ENCODE measurements at places on chromosomes 2 and 18. TPM values are rescaled to one million over a fixed set of nuclear protein-coding genes. Genes with fewer than 3 reads are reported as not detected.

The ZRANB3 gene
- total RNA-seq = 4.8 TPM

The IL36G gene
- total RNA-seq = not detected

The CTNNA2 gene
- 0.36 TPM for total RNA-seq

The NAPG gene
- total RNA-seq = 22.1 TPM

The FBLN7 gene
- total RNA-seq = 1.2 TPM

The SLC11A1 gene
- 2.2 TPM for total RNA-seq

The LCT gene
- not detected for total RNA-seq

The CYP27C1 gene
- not detected for total RNA-seq

The IGFBP5 gene
- 216 TPM for total RNA-seq

The EFHD1 gene
- 20.7 TPM for total RNA-seq

The SLC9A2 gene
- total RNA-seq = 9.2 TPM

The CDH2 gene
- total RNA-seq = 0.59 TPM

The IER3IP1 gene
- 9.3 TPM for total RNA-seq

The CCDC93 gene
- total RNA-seq = 15.5 TPM

The SLC14A1 gene
- total RNA-seq = 1.5 TPM

The ZDBF2 gene
- 16.4 TPM for total RNA-seq

The SKOR2 gene
- not detected for total RNA-seq

The MEP1B gene
- not detected for total RNA-seq

The RIT2 gene
- not detected for total RNA-seq

The GCG gene
- not detected for total RNA-seq

The GKN2 gene
- not detected for total RNA-seq

The PRSS56 gene
- total RNA-seq = 2.0 TPM

The GLI2 gene
- 0.71 TPM for total RNA-seq

The DSG1 gene
- not detected for total RNA-seq

The UGT1A5 gene
- not detected for total RNA-seq

The GDF7 gene
- total RNA-seq = 0.94 TPM

The APCDD1 gene
- total RNA-seq = 47.0 TPM
